ENCODE measurements at places on chromosomes 11 and 22.

DNA sequence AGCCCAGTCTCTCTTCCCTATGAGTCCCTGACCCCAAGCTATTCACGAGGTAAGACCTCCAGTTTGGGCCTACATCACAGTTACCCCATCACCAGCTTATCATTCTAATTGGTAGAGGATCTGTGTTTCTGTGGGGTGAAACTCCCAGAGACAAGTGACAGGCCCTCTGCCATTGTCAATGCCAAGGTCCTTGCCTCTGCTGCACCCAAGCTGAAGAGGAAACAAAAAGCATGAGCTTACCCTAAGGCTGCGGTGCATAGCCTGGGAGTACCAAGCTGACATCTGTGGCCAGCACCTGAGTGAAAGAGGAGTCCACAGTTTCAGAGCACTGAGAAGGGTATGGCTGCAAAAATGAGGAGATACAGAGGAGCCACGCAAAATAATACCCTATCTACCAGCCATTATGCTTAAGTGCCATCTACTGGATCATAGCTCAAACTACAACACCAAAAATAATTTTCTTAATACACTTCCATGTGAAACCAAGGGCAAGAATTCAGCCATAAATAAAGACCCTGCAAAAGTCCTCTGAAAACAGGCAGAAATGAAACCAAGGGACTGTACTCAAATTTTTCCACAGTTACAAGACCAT, 62.3 kb upstream of the ANO5 start:
- no peak for DNase-seq

DNA sequence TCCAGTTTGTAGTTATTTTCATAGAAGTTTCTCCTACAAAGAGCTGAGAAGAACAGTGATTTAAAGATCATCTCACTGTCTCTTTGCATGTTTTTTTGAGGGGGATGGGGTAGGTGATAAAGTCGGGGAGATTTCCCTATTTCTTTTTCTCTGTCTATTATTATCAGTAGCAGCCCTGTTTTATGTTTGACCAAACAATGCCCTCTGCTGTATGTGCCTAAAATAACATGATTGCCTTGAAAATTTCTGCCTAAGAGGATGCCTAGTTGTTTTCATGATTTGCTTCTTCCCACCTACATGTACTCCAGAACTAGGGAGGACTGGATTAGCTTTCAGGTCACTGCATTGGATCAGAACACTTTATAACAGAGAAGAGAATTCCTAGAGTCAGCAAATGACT, 1330.2 kb downstream of the LRRC4C start:
- peak; percentile 23 for DNase-seq

GRCh38 chr22:47094861-47095330, 332.4 kb downstream of the TBC1D22A start:
- DNase-seq, result peak; percentile 44

DNA sequence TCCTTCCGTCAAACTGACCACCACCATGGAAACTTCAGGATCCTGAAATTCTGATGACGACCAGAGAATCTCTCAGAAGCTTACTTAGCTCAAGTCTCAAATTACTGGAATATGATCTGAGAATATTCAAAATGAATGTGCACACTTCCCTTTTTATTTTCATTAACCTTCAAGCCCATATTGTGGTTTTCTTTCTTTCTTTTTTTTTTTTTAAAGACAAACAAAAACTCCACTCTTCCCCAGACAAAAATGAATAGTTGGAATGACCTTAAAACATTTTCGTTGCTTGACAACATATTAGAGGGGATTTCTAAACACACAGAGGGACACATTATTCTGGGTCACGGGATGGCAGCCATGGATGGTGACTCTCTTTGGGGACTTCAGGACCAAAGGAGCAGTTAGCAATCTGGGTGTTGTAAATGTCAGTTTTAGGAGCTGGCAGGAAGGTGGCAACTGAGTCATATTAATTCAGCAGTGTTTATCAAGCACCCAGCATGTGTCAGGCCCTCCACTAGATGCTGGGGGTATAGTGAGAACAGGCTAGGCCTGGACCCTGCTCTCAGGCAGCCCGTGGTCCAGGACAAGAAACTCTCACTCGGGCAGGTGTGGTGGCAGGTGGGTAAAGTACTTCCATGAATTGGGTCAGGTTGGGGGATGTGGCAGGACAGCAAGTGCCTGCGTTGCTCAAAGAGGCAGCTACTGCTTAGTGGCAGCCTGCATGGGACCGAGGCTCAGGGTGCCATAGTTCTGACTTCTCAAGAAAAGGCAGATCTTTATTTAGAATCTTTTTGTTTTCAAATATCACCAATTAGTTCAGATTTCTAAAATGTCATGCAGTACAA, 126.1 kb downstream of the HIPK3 start:
- no peak for DNase-seq

GRCh38 chr11:65781962-65782815, 1.4 kb upstream of the AP5B1 start:
- no peak for DNase-seq

- no peak for DNase-seq
Measured at GRCh38 chr11:133636711-133637355, 104.5 kb upstream of the OPCML start.

- no peak for DNase-seq
Measured at GRCh38 chr11:113449743-113450142, 25.5 kb downstream of the DRD2 start.

DNA sequence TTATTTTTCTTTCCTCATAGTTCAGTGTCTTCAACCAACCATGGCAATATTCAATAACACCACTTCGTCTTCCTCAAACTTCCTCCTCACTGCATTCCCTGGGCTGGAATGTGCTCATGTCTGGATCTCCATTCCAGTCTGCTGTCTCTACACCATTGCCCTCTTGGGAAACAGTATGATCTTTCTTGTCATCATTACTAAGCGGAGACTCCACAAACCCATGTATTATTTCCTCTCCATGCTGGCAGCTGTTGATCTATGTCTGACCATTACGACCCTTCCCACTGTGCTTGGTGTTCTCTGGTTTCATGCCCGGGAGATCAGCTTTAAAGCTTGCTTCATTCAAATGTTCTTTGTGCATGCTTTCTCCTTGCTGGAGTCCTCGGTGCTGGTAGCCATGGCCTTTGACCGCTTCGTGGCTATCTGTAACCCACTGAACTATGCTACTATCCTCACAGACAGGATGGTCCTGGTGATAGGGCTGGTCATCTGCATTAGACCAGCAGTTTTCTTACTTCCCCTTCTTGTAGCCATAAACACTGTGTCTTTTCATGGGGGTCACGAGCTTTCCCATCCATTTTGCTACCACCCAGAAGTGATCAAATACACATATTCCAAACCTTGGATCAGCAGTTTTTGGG, at the start of gene OR51T1:
TSS of gene OR51T1 (plus strand) at position 41 of the 641 bp plus-strand sequence. CDS start at position 41, 0 bp downstream.
- no peak for DNase-seq

DNA sequence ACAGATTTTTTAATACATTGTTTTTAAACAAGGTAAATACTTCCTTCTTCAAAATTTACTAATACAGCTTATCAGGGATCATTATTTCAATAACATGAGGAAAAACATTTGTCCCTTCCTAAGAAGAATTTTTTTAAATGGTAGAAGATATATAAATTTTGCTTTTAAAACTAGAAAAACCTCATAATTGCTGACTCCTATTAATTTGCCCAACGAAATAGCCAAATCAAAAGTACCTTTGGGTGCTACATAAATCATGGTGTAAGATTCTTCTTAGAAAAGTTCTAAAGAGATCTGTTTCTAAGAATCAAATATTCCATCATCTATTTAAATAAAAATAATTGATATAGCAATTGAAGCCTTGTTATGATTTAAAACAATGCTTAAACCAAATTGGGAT, 54.9 kb downstream of the CEP57 start:
- no peak for DNase-seq

DNA sequence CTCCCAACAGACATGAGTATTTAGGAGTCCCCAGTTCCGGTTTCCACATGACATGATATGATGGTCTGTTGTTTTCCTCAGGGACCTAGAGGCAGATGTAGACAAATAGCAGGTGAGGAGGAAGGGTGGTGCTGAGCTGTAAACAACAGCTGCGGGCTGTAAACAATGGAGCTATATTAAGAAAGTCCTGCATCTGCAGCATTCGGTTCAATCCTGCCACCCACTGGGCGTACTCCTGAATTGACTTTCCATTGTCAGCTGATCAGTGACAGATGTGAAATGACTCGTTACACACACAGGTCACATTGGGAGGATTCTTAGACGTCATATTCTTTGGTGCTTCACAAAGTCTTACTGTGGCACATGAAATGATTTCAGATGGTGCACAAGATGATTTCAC, 26.8 kb upstream of the RAG1 start:
- no peak for DNase-seq

DNA sequence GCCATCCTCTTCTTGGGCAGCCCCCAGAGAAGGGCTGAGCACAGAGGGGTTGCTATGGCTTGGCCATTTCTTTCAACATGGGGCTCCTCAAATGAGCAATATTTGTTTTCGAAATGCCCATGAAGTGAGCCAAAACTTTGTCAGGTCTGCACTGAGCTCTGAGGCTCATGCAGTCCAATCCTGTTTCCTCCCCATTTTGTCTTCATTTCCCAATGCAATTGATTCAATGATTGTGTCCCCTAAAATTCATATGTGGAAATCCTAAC, 60.6 kb upstream of the CD44 start:
- no peak for DNase-seq

- peak; percentile 85 for DNase-seq
Measured at GRCh38 chr11:10293423-10294289, at the start of gene SBF2. Gene SBF2, minus strand, starts transcription at chr11:10294219. Its CDS starts 150 bp downstream, at chr11:10294069.

DNA sequence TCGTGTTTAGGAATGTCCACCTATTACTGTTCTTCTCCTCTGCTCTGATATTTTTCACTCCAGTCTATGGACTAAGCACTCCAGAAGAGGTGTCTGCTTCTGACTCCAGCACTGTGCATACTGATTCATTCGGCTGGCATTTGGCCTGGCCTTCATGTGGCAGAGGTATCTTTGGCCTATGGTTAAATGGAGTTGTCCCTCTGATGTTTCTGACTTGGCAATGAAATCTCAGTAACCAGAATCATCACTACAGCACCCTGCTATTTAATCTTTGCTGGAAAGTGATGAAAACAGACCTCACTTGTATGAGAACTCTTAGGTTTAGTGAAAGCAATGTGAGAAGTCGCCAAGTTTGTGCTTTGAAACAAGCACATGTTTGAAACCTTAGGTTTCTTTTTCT, 155.2 kb downstream of the MAML2 start:
- peak; percentile 53 for DNase-seq

DNA sequence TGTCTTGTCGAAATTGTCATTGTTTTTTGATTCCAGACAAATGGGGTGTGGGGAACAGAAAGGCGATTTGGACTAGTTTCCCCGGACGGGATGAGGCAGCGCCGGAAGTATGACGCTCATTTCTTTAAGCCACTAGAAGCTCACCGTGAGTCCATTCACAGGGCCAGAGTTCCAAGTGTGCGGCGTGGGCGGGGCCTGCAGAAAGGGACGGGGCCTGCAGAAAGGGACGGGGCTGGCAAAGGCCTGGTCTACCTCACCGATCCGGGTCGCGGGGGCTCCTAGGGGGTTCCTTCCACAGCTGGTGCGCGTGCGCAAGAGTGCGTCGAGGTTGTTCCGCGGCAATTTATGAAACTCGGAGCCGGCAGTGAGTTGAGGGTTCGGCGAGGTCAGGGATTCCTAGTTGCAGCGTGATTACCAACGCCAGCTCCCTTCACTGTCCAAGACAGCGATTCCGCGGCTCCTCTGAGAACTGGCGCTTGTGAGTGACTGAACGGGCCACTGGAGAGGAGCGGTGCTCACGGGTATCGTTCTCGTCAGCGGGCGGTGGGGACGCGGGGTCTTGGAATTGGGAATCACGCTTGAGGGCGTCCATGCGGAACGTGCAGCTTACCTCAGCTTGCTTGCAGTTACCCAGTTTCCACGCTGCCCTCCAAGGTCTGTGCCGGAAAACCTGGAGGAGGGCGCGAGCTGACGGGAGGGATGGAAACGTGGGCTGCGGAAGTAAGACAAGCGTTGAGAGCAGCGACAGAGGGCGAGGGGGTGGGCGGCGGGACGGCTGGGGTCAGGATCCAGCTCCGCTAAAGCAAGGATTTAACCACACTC, at the start of gene ZNF215:
TSS of gene ZNF215 (plus strand) at position 219 of the 822 bp plus-strand sequence. CDS start 5,847 bp downstream, outside the sequence.
- peak; percentile 67 for DNase-seq

DNA sequence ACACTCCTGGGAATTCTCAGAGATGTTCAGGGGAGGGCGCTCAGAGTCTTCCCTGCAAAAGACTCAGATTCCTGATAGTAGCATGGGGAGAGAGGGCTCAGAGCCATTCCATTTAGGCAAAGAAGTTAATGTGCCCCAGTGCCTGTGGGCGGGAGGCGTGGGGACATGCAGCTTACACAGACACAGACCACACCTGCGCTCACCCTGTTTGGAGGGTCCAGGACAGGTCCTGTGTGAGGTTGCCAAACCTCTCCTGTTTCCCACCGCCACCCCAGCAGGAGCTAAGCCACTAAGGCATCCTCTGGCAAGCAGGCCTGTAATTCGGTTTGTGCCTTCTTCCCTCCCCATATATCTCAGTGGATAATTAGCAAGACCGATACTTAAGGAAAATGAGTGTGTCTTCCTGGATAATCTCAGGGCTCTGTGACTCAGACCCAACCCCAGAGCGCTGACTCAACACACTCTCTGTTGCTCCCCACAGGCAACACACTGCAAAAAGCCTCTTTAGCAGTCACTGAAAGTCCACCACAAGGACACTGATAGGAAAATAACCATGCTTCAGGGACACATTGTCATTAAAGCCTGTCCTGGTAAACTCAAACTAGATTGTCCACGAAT, 118.9 kb upstream of the LMO1 start:
- peak; percentile 68 for DNase-seq

DNA sequence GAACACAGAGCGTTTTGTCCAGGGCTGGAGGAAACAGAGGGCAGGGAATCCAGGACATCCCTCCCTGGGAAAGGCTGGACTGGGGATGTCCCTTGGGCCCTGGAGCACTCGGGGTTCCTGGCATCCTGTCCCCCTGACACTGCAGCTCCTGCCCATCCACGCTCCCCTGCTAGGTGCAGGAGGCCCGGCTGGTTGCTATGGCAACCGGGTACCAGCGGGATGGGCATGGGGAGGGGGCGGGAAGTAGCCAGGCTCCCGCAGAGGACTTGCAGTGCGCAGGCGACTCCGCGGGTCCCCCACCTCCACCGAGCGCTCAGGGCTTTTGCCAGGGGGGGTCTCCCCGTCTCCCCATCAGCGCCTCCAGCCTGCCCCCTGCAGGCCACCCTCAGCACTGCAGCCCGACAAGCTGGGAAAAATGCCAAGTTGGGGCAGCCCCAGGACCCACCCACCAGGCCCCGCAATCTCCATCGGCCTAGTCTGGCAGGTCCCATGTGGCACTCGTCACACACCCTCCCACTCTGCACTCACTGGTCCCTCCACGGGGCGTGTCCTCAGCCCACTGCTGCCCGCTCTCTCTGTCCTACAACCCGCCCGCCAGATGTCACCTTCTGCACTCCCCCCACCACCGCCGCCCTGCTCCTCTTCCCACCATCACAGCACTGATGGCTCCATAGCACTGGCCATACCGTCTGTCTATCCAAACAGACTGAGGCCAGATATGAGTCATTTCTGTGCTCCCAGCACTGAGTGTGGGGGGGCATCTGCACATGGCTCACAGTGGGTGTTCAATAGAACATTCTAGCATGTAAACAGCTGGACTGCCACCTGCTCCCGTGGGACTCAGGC, 31.5 kb downstream of the KIAA0930 start:
- DNase-seq, result peak; percentile 16

DNA sequence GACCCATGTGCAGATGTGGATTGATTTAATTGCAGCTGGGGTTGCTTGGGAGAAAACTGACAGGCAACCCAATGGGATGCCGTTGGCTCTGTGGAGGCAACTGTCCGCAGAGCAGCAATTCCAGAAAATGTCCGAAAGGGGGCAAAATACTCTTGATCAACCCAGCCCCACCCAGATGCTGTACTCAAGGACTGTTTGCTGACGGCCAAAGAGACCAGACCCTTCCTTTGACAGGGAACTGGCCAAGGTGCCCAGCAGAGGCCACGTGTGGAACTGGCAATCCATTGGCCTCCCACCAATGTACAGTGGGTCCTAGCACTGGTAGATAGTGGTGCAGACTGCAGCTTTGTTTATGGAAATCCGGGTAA, 29.7 kb upstream of the KCNA4 start:
- no peak for DNase-seq

Measured in RWPE1 (cell line).